ENCODE measurements at places on chromosomes 1 and 21.

DNA sequence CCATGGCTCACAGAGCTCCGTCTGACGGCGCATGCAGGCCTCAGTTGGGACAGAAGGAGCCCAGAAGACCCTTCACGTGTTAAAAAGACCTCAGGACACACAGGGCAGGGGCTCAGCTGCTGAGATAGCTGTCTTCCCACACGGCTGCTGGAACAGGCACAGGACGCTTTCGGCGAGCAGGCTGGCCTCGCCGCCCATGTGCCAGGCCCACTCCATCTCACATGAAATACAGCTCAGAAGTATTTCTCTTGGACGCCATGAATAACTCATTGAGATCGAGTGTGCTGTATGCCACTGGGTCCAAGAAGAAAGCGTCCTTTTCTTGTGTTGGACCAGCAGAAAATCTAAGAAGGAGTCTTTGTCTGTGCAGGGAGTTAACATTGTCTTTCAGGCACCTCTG is 69.6 kb downstream of the SIM2 start:
- no peak for DNase-seq

GRCh38 chr1:43522431-43522775 is 8.3 kb upstream of the PTPRF start:
- DNase-seq, result no peak

- peak; percentile 39 for DNase-seq
Measured at GRCh38 chr1:240169188-240169587, 77.5 kb downstream of the FMN2 start.

DNA sequence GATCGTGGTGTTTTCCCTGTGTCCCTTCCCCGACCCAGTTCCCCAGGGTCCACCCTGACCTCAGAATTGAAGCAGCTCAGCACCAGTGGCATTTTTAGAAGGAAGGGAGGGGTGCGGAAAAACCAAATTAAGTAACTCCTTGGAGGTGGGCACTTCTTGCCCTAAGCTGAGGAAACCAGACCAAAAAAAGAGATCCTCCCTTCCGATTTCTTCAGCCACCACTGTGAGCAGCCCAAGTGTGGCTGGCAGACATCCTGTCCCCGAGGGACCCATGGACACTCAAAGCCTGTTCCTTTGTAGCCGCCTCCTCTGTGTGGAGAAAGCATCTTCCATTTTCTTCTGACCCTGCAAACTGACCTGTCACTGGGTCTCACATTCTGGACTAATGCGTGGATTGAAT is 31.3 kb downstream of the KIRREL1 start:
- DNase-seq, result no peak

- no peak for DNase-seq
Measured at GRCh38 chr1:54365847-54366246, 40.3 kb downstream of the SSBP3 start.

DNA sequence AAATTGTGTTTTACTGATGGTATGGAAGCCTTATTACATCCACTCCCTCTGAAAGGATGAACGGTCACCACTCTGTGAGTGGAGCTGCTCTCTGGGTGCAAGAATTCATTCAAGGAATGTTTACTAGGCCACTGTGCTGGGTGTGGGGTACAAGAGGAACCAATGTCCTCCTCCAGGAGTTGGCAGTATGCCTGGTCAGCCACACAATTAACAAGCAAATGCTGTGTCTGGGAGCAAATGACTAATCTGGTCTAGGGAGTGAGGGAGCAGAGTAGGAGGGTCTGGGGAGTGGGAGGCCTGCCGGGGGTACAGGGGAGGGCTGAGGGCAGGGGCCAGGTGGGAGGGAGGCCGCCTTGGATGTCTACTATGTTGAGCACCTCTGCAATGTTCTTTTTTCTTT is 27.2 kb upstream of the TDRD10 start:
- DNase-seq, result peak; percentile 94

DNA sequence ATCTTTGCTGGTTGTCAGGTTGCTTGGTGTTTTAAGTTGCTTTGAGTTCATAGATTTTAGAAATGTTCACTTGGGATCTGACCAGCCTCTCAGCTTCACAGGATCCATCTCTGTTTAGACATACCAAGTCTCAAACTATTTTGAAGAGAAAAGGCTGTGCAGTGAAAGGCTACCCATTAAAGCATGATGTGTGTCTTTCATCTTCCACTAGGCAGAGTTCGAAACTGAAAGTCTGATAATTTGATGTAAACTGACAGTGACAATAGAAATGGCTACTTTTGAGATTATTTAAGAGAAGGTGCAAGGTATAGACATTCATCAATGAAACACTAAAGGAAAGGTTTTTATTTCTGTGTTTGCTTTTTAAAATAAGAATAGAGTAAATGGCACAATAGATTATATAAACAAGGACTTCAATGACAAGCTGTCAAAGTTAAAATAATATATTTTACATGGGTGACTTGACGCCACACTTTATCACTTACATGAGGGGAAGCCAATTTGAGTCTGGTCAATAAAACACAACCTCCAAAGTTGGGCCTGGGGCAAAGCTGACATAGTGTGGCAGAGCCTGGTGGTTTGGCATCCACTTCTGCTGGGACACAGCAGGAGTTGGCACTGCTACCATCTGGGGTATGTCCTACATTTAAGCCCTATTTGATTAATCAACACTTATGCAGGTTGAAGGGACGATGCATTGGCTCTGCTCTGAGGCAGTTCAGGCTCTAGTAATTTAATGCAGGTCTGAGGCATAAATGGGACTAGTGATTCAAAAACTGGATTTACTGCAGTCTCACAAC is 197.7 kb downstream of the CRB1 start:
- no peak for DNase-seq

GRCh38 chr1:33346533-33346926 is 25.6 kb upstream of the A3GALT2 start:
- DNase-seq, result no peak

GRCh38 chr1:68528243-68528642 is 31.4 kb upstream of the DEPDC1 start:
- no peak for DNase-seq

- DNase-seq, result peak; percentile 99
Measured at GRCh38 chr1:59026472-59026948, 242.7 kb upstream of the JUN start.

DNA sequence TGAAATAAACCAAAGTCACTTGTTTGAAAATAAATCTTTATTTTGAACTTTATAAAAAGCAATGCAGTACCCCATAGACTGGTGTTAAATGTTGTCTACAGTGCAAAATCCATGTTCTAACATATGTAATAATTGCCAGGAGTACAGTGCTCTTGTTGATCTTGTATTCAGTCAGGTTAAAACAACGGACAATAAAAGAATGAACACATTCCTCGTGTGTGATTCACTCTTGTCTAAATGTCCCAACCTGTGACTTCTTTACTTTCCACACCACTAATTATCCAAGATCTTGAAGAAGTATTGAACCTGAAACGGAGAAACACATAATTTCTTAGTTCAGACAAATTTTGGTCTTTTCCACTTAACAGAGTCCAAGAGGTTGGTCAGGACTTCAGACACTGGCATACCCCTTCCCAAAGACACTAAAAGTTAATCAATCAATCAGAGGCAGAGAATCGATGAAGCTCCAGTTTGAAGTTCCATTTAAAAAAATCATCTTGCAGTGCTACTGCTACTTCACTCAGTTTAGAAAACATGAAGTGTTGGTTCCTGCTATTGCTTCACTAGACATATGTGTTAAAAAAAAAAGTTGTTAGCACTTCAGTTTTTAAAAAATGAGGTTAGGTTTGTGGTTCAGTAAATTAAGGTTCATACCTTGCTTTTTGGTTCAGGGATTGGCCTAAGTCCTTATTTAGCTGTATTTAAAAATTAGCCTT is 26.2 kb downstream of the ATP1B1 start:
- no peak for DNase-seq

GRCh38 chr1:221711063-221711577 is 30.8 kb downstream of the DUSP10 start:
- no peak for DNase-seq

DNA sequence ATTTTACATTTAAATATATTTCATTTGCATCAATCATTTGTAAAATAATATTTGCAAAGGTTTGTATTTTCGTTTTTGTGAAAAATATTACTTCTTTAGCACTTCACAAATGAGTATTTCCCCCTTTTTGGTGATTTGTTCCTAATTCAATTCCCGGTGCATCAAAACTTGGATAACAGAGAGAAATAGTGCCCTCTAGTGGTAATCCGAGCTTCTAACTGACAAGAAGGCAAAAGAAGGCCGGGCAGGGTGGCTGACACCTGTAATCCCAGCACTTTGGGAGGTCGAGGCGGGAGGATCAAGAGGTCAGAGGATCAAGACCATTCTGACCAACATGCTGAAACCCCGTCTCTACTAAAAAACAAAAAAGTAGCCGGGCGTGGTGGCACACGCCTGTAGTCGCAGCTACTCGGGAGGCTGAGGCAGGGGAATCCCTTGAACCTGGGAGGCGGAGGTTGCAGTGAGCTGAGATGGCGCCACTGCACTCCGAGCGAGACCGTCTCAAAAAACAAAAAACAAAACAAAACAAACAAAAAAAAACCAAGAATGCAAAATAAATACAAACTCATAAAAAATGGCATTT is 137.7 kb downstream of the COL11A1 start:
- peak; percentile 55 for DNase-seq

- peak; percentile 85 for DNase-seq
Measured at GRCh38 chr1:214552174-214552608, 789 bp upstream of the PTPN14 start.

GRCh38 chr21:32138658-32139057 is 140.2 kb downstream of the MIS18A start:
- DNase-seq, result no peak

DNA sequence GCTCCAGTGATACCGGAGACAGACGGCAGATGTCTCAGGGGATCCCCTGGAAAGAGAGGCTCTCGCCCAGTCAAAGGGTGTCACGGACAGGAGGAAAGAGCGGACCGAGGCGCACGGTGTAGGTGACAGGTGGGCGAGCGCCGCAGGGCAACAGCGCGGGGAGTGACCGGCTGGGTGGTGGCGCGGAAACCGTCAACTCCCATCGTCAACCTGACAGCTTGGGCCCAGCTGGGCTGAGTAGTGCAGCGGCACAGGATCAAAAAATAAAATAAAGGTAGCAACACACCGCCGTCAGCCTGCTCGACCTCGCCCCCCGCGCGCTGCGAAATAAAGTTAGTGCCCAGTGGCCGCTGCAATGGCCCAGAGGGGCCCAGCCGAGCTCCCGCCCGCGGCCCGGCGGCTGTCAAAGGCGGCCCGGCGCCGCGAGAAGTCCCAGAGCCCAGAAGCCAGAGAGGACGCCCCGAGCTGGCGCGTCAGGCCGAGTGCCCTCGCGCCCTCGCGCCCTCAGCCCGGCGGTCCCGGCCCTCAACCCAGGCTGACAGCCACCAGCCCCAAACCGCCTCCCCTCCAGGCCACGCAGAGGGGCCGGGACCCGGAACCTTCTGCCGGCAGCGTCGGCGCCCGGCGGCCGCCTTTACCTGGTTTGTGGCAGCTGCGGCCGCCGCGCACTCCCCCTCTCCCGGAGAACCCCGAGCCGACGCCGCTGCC is at the start of gene LYST:
Gene LYST, minus strand, starts transcription at position 702 of the 708 bp plus-strand sequence. CDS start 36,489 bp downstream, outside the sequence.
- peak; percentile 48 for DNase-seq

GRCh38 chr1:36107394-36107793 is 17.6 kb downstream of the COL8A2 start:
- DNase-seq, result no peak

DNA sequence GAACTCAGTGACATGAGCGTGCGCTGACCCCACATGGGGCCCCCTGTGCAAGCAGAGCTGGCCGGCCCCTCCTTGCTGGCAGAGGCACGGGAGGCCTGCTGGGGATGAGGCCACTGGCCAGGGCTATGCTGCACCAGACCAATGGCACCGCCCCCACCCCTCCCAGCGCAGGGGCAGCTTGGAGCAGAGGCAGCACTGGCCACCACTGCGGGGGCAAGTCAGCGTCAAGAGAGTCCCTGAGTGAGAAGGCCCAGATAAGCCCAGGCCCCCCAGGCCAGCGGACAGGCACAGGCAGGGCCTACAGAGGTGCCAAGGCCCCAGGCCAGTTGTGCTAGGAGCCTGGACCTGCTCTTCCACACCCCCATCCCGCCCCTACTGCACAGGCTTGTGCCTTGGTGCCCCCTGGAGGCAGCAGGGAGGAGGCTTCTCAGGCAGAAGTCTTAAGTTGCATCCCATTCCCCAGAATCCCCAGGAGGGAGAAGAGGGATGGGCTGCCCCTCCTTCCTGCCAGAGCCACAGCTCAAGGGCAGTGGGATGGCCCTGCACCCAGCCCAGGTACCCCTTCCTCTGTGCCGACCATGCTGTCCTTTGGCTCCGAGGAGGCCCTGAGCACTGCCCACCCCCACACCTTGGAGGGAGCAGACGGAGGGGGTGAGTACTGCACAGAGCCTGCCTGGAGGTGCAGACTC is 35.8 kb downstream of the EPHX1 start:
- peak; percentile 73 for DNase-seq

- no peak for DNase-seq
Measured at GRCh38 chr1:183039330-183039729, 16.1 kb downstream of the LAMC1 start.

GRCh38 chr1:160471253-160471652 is 51.8 kb downstream of the SLAMF6 start:
- DNase-seq, result no peak

- no peak for DNase-seq
Measured at GRCh38 chr1:61332196-61332753, 249.9 kb downstream of the NFIA start.

DNA sequence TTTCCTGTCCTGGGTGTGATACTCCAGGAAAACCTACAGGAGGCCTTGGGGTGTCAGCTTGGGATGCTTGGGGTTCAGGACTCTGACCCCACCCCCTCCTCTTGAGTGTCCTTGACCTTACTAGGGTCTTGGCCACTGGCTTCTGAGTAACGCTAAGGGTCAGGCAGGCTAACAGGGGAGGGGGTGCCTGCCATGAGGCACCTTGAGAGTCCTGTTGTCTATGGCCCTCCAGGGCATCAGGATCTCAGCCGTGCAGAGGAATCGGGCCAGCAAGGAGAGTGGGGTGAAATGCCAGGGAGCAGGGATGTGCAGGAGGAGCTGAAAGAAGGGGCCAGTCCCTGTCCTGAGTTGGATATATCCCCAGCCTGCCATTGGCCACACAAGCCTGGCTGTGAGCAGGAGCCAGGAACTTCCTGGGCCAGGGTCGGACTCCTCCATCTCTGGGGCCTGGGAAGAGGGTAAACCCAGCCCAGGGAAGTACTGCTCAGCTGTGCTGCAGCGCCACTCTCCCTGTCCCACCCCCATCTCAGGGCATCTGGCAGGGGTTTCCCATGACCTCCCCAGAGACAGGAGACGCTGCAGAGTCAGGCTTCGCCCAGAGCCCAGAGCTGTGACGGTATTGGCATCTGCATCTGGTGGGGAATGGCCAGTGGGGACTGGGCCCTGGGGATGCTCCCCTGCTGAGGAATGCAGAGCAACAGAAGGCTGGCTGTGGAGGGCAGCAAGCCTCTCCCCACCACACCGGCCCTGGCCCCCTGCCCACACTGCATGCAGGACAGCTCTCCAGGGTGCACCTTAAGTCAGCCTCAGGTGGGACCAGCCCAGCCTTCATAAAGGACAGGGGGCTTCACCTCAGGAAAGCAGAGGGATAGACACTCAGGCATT is 6.3 kb downstream of the KIF21B start:
- peak; percentile 23 for DNase-seq
